Fibroblast of skin of back (primary cell): ENCODE measurements at places on chromosomes 6 and 20.
A peak's percentile ranks its signal among the peaks of the same experiment; 100 is the strongest.

GRCh38 chr20:51629399-51630058, 87.0 kb upstream of the NFATC2 start:
- no peak for DNase-seq

- DNase-seq: peak; percentile 22
Measured at GRCh38 chr6:159093609-159094443, 49.0 kb upstream of the TAGAP start.

DNA sequence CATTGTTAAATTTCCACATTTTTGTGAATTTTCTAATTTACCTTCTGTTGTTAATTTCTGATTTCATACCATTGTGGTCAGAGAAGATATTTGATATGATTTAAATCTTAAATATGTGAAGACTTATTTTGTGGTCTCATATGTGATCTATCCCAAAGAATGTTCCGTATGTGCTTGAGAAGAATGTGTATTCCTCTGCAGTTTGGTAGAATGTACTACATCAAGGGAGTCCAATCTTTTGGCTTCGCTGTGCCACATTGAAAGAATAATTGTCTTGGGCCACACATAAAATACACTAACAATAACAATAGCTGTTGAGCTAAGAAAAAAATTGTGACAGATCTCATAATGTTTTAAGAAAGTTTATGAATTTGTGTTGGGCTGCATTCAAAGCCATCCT, 176.2 kb upstream of the PRND start:
- DNase-seq: peak; percentile 81

DNA sequence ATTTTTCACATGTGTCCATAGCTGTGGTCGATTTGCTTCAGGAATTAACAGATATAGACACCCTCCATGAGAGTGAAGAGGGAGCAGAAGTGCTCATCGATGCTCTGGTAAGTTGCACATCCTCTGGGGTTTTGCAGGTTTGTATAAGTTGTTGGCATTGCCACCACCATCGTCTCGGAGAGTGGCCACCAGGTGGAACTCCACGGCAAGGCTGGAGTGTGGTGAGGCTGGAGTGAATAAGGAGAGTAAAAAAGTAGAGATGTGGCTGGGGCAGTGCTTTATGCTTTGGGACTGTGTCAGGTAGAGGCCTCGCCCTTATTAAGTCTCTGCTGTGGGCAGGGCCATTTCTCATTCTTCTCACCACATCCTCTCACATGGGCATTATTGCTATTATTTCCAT, 63.7 kb downstream of the CTNNBL1 start:
- no peak for DNase-seq

GRCh38 chr20:25044660-25045342, 13.1 kb downstream of the ACSS1 start:
- no peak for DNase-seq

- peak; percentile 14 for DNase-seq
Measured at GRCh38 chr20:12113468-12114371, 196.0 kb downstream of the BTBD3 start.

DNA sequence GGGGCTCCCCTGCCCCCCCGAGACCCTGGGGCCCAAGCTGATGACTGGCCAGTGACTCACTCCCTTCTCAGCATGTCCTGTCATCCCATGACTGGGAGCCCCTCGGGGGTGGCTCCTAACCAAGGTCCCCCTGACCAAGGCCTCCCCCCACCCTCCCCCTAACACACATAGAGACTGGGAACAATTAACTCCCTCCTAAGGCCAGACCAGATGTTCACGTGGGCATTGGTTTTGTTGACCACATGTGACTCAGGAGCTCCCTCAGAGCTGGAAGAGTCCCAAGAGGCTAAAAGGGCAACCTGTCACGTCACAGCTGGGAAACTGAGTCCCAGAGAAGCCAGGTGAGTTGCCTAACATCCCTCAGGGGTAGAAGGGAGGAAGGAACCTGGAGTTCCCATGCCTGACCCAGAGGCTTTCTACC, 10.6 kb upstream of the CCN5 start:
- DNase-seq: peak; percentile 87

DNA sequence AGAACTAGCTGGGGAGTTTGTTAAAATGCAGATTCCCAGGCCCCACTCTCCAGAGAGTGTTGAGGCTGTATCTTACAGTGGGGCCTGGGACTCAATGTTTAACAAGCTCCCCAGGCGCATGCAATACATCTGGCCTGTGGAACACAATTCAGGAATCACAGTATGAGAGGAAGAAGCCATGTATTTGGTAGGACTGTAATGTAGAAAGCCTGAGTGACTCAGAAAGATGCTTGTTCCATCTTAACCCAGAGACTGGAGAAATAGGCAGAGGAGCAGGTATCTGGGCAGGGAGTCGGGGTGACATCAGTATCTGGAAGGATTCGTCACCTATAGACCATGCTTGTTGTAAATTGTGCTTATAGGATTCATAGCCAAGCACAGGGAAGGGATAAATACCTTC, 90.5 kb downstream of the UNC5CL start:
- peak; percentile 40 for DNase-seq

- no peak for DNase-seq
Measured at GRCh38 chr6:149480502-149481280, 4.1 kb downstream of the ZC3H12D start.

DNA sequence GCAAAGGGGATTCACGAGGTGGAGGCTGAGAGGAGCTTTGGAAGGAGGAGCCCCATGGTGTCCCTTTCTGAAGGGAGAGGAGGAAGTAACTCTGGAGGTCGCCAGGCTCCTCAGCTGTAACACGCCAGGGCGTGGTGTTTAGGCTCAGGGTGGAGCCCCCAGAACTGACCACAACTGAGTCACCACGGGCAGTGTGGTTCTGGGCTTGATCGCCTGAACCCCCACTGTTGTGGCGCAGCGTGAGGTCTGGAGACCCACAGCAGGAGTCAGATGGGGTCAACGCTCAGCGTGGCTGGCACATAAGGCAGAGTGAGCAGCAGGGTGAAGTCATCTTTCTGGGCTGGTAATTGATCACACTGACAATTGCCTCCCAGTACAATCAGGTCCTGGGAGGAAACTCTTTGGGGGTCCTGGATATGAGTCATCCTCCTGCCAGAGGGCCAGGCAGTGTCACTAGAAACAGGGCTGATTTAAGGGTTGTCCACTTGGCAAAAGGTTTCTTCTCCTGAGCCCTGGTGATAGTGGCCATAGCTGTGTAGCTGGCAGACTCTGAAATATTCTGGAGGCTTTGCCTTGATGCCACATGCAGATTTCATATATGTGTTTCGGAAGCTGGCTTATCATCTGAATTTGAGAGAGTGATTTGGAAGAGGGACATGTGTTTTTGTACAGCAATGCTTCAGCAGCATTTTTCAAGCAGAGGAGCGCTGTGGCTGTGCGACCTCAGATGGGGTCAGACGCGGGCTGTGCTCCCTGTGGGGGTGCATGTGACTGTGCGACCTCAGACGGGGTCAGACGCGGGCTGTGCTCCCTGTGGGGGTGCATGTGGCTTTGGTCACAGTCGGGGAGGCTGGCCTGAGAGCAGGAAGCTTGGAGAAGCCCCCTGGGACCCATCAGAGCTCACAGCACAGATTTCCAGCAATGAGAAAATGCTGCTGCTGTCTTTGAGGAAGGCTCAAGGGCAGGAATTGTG, 50.0 kb downstream of the SYNJ2 start:
- peak; percentile 94 for DNase-seq

GRCh38 chr6:98925831-98926230, 21.9 kb downstream of the FBXL4 start:
- no peak for DNase-seq

DNA sequence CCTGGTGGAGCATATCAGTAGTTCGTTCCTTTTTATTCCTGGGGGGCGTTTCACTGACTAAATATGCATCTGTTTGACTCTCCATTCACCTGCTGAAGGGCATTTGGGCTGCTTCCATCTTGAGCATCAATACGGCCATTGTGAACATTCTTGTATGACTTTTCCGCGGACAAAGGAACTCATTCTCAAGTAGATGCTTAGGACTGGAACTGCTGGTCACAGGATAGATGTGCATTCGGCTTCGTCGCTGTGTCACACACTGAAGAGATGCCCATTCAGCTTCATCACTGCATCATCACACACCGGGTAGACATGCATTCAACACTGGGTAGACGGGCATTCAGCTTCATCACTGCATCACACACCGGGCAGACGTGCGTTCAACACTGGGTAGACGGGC, 95.3 kb downstream of the TAF4 start:
- DNase-seq: no peak

DNA sequence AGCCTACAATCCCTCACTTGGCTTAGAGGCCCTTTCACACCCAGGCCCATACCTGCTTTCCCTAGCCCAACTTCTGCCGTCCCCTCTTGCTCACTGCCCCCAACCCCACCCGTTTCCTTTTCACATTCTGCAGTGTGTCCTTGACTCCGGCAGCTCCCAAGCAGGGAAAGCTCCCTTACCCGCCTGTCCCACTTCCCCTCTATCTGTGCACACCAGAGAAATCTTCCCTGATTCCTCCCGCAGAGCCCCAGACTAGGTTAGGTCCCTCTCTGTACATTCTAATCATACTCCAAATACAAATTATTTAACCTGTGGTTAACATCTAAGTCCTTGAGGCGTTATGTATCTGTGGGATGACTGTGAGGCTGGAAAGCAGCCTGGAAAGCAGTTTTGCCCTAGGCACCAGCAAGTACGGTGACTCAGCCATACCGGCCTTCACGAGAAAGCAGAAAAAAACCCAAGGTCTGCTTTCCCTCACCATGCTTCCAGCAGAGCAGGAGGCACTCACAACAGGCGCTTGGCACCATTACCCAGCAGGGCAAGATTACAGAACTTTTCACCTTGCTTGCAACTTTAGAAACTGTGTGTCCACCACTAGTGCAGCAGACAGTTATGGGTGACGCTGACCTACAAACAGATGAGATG, 22.3 kb downstream of the ELOVL5 start:
- DNase-seq: peak; percentile 97

DNA sequence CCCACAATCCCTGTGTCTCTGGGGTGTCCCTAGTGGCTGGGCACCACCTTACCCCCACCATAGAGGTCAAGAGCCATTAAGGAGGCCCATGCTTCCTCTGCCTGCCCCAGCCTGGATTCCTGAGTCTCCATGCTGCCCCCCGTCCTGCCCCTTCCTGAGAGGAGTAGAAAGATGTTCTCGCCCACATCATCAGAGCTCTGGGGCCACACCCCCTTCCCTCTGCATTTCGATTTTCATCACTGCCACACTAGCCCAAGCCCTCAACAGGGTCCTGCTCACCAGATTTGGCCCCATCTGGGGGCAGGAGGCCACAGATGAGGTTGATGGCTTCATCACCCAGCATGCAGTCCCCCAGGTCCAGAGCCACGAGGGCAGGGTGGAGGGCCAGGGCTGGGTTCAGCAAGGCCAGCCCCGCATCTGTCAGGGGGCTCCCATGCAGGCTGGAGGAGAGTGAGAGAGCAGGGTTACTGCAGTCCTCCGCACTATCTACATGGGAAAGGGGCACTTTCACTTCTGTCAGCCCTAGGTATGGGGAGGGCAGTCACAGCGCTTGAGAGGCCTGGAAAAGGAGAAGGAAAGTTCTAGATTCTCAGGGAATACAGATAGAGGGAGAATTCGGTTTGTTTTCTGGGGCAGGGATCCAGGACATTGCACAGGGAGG, 1.5 kb downstream of the LRRC73 start:
- no peak for DNase-seq

DNA sequence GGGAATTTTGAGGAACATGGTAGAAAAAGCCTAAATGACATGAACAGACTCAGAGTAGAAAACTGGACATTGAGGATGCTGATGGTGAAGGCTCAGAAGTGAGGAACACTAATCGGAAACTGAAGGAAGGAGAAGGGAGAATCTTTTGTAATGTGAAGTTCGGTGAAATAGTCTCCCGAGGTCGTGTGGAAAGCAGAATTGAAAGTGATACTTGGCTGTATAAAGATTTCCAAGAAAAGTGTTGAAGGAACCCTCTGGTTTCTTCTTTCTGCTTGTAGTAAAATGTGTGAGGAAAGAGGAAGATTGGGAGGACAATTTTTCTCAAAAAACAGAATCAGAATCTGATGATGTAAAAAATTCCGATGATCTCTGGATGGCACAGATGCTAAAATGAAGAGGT, 115.4 kb downstream of the LAMP5 start:
- DNase-seq: no peak

GRCh38 chr6:117346142-117346930, 79.4 kb downstream of the ROS1 start:
- DNase-seq: peak; percentile 39

DNA sequence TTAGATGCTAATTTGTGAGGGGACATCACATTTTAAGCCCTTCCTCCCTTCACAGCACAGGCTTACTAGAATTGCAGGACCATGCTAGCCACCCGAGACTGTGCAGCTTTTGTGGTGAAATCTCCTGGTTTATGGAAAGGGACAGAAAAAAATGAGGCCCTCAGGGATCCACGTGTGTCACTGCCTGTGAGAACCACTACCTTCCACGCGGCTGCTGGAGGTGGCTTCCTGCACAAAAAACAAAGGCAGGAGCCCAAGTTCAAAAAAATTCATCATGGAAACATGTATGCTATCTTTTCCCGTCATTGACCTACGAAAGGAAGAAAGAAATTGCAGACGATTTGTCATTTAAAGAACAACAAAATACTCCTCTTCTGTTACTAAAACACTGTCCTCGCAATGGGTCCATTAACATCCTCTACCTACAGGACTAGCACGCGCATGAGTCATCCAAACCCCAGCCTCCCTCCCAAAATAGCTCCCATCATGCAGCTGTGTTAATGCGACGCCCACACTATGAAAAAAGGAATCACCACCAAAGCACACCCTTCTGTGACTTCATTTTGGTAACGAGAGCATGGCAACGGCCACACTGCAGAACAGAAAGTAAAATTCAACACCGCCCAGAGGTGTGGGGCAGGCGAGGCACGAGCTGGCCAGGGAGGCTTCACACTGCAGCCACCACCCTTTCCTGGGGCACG, 45.7 kb downstream of the RAMACL start:
- peak; percentile 61 for DNase-seq

- DNase-seq: no peak
Measured at GRCh38 chr6:35681298-35681697, 7.4 kb downstream of the FKBP5 start.

GRCh38 chr6:23269436-23269835, 700.1 kb downstream of the HDGFL1 start:
- no peak for DNase-seq

DNA sequence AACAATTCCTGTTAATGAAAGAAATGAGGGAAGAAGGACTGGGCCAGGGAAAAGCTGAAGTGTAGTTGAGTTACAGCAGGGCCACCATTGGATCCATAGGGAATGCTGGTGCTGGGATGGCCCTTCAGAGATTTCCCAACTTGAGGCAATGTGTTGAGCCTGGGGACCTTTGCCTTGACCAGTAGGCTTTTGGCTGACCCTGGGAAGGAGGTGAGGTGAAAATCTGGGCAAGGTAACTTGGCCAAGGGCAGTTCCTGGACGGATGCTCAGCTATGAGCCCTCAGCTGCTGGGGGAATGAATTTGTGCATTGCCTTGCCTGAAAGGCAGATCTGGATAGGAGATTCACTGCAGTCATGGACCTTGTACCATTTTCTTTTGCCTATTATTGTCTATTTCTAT, 20.4 kb downstream of the UTRN start:
- DNase-seq: no peak

- no peak for DNase-seq
Measured at GRCh38 chr6:47252633-47253032, 57.1 kb downstream of the TNFRSF21 start.

DNA sequence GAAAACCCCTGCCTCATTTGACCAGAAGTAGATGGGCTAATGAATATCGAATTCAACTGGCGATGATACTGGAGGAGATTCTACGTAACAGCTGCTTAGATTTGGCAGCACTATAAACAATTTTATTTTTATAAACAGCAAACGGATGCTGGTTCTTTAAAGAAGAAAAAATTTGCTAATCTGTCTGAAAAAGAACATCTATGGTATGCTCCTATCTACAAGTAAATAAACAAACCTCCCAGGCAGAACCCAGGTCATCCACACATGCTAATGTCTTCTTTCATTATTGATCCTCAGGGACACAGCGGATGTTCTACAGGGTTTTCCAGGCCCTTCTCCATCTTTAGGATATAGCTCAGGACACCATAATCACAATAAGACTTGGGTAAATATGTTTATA, 291.3 kb downstream of the ALDH8A1 start:
- DNase-seq: no peak
